ENCODE measurements at places on chromosomes 2 and 18. TPM values are rescaled to one million over a fixed set of nuclear protein-coding genes. Genes with fewer than 3 reads are reported as not detected.

DNA sequence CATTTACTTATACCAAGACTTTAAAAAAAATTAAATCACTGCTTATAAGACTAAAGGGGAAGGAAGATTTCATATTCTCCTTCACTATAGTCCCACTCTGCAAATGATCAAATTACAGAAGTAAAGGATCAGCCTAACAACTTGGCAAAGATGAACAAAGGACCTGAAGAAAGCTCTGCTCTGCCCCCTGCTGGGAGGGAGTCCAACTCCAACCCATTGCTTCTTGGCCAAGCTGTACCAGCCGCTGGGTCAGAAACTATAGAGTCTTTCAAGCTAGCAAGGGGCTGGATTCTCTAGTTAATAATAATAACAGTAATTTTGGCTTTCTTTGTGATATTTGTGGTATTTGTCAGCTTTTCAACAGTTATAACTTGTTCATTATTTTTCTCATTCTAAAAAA is 927.0 kb upstream of the CRIM1 start:
- DNase-seq, result no peak

DNA sequence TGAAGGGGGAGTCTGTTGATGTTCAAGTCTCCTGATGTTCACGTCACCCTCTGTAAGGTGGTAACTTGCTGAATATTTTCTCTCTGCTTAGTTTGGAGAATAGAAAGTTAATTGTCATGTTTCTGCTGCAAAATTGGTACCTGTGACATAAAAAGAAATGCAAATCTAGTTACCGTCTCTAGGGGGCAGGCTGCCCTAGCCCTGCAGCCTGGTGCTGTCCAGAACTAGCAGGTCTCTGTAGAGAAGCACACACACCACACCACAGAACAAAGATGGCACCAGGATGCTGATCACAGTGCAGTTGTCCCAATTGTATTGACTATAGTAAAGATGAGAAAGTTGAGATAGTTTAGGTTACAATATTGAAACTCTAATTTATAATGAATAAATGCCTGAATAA is 47.0 kb downstream of the SLC9A4 start:
- DNase-seq, result peak; percentile 29

DNA sequence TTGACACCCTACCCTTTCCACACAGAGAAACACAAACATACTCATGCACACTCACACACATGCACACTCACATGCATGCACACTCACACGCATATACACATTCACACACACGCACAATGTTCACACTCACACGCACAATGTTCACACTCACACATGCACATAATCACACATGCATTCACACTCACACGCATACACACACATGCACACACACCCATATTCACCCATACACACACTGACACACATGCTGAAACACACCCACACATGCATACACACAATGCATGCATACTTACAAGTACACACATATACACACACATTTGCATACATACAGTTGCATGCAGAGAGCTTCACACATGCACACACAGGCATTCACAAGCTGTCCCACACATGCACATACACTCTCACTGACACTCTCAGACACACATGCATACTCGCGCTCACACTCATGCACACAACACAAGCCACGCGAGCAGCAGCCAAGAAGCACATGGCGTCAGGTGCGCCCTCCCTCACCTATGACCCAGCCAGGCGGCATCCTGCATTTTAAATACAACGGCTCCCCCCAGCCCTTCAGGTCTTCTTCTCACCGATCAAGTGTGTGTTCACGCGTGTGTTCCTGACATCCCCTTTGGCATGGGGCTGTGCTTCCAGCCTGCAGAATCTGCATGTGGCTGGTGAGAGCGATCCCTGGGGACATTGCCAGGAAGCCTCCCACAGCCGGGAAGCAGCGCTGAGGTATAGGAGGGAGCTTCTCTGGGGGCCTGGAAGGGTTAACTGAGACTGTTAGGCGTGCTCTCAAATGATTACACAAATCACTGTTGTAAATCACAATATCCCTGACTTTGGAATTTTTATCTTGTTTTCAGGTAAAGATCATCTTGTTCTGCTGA is 195.1 kb downstream of the RTP5 start:
- no peak for DNase-seq

The CNGA3 gene
- polyA plus RNA-seq, result 0.04 TPM

The ST8SIA5 gene
- 0.24 TPM for polyA plus RNA-seq

The TXNDC2 gene
- 0.20 TPM for polyA plus RNA-seq

Measured in left lung (tissue), 14 donors.